ENCODE measurements at places on chromosomes 1 and 21.

DNA sequence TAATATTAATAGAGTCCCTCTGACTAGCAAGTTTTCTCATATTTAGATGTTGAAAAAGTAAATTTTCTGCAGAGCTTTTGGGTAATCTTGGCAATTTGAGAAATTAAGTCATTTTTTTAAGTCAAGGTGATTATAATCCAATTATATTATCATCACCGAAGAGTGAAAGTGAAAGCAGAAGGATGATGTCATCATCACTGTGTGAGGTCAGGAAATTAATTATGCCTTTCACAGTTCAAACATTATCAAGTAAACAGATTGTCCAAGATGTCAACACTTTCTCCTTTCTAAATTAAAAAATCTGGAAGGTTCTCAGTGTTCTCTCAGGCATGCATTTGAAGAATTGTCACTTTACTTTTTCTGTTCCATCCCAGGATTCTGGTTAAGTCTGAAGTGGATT lies 296.0 kb downstream of the TBX15 start:
- no peak for DNase-seq

DNA sequence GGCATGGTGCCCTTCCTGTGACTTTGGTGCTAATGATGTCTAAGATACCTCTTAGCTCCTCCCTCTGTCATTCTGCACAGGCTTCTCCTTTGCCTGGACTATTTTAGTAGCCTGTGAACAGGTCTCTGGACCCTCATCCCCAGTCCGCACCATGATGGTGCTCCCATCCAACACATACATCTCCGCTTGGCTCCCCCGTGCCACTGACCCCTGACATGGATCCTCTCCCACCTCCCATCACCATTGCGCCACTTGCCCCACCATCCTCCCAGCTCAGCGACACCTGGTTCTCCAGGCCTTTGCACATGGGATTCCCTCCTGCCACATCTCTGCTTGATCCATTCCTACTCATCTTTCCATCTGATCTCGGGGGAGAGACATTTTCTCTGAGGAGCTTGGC lies 33.9 kb downstream of the RUNX3 start:
- peak; percentile 21 for DNase-seq

- DNase-seq, result no peak
Observed at GRCh38 chr1:175906370-175906769, 163.0 kb upstream of the TNR start.

- no peak for DNase-seq
Observed at GRCh38 chr1:45765999-45766792, 15.7 kb upstream of the IPP start.

DNA sequence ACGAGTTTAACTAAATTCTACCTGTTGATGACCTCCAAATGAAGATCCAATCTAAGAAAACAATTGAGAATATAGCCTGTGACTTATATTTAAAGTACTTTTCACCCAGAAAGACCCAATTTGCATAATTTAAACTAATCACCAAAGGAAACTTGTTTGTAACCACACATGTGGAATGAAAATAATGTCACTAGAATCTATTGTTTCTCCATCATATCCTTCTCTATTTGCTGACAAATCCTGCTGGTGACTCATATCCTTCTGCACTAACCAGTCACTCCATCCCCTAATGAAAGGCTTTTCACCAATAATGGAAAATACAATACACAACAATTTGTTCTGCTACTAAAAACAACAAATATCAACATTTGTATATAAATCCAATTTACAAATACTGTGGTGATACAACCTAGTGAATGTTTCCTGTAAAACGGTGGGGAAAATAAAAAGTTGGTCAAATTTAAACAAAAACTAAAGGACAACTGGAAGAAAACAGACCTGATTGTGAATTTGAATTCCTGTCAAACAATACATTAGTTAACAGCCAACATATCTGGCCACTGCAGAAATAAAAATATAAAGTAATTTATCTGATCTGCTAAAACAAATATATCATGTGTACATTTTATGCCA lies 6.5 kb downstream of the PTP4A2 start:
- DNase-seq, result no peak

GRCh38 chr1:181089676-181090544 lies 1.4 kb downstream of the IER5 start:
- DNase-seq, result peak; percentile 81

- no peak for DNase-seq
Observed at GRCh38 chr1:30705698-30706097, 17.7 kb downstream of the MATN1 start.

GRCh38 chr1:46173361-46173856 lies 1.5 kb upstream of the TSPAN1 start:
- no peak for DNase-seq

- DNase-seq, result no peak
Observed at GRCh38 chr1:234240680-234241079, 132.6 kb upstream of the COA6 start.

- DNase-seq, result no peak
Observed at GRCh38 chr1:94623560-94624148, 82.1 kb upstream of the F3 start.

DNA sequence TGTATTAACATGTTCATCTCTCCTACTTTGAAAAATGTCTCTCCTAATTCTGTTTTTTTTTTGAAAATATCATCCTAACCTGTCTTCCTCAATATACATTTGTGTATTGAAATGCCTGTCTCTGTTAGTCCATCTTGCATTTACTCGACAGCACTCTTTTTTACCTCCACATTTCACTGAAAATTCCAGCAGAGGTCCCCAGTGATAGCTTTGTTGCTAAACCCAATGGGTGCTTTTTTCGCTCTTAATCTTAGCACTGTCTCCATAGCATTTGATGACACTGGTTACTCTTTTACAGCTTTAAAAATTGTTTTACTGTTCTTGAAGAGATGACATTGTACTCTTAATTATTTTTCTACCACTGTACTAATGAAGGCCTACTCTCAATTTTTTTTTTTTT lies 10.8 kb downstream of the OSBPL9 start:
- DNase-seq, result no peak
